ENCODE measurements at places on chromosomes 5 and 9. TPM values are rescaled to one million over a fixed set of nuclear protein-coding genes. Genes with fewer than 3 reads are reported as not detected.
A peak's percentile ranks its signal among the peaks of the same experiment; 100 is the strongest.

Gene RORB
- total RNA-seq, result 18.9 TPM

GRCh38 chr9:68741234-68741633 is 36.2 kb downstream of the PIP5K1B start:
- H3K4me1 ChIP-seq, result no peaks in the 10 kb centered on the region
- no peak for DNase-seq
- H3K27ac ChIP-seq, result no peak overlapping the region
- H3K4me3 ChIP-seq, result no peak overlapping the region
- no peaks in the 10 kb centered on the region for H3K36me3 ChIP-seq
- no peaks in the 10 kb centered on the region for H3K27me3 ChIP-seq

Gene LCN9
- not detected for total RNA-seq

Gene SUSD3
- 4.3 TPM for total RNA-seq

Gene PCDHA8
- total RNA-seq, result 0.99 TPM

- H3K4me1 ChIP-seq, result peaks cover 29% of the 10 kb centered on the region
- H3K27me3 ChIP-seq, result peaks cover 4% of the 10 kb centered on the region
- peak overlapping the region; percentile 33 for H3K27ac ChIP-seq
These were observed 586 bp upstream of the PDZD2 start for GRCh38 chr5:31638345-31638744.
